ENCODE measurements at places on chromosomes 16 and 17. TPM values are rescaled to one million over a fixed set of nuclear protein-coding genes. Genes with fewer than 3 reads are reported as not detected.

Gene RHBDL1
- total RNA-seq: 12.7 TPM

Gene ZNF597
- total RNA-seq: 3.2 TPM

Gene TGFB1I1
- total RNA-seq: 8.7 TPM

Gene DHODH
- total RNA-seq: 22.1 TPM

Gene SULT1A4
- total RNA-seq: 7.2 TPM

Gene OTOA
- total RNA-seq: not detected

Gene FN3K
- 9.9 TPM for total RNA-seq

Gene TOP2A
- total RNA-seq: 141 TPM

Gene ELMO3
- total RNA-seq: 45.8 TPM

Gene CYBA
- total RNA-seq: 321 TPM

Gene SYT17
- 10.3 TPM for total RNA-seq

Gene DNAH9
- total RNA-seq: not detected

Gene GPR139
- total RNA-seq: not detected

Gene NPW
- total RNA-seq: 226 TPM

Gene TMEM92
- 6.6 TPM for total RNA-seq

Gene ZFHX3
- total RNA-seq: 6.3 TPM

Gene SMIM22
- total RNA-seq: 3.3 TPM

Gene CYTH1
- total RNA-seq: 34.3 TPM

Gene TAC4
- total RNA-seq: not detected

Gene STARD3
- 73.9 TPM for total RNA-seq

Gene MMP2
- total RNA-seq: 1.5 TPM

Gene MARCHF10
- total RNA-seq: not detected

Gene SLC38A8
- total RNA-seq: not detected

Gene LGALS9B
- total RNA-seq: 0.20 TPM

Gene NPB
- 1.2 TPM for total RNA-seq

Gene HASPIN
- total RNA-seq: 19.6 TPM

Gene TEKT5
- total RNA-seq: 0.37 TPM

Gene KRTAP1-5
- not detected for total RNA-seq

Gene KRTAP4-6
- total RNA-seq: not detected

Gene CRYM
- 4.9 TPM for total RNA-seq

Gene CMTM2
- total RNA-seq: 0.42 TPM

Gene RND2
- total RNA-seq: 0.66 TPM

Gene CDH13
- total RNA-seq: not detected

Gene USP43
- 8.0 TPM for total RNA-seq

Gene SSTR5
- 7.2 TPM for total RNA-seq

Gene CLEC18B
- 2.1 TPM for total RNA-seq
